ENCODE measurements at places on chromosomes 16 and 17.

DNA sequence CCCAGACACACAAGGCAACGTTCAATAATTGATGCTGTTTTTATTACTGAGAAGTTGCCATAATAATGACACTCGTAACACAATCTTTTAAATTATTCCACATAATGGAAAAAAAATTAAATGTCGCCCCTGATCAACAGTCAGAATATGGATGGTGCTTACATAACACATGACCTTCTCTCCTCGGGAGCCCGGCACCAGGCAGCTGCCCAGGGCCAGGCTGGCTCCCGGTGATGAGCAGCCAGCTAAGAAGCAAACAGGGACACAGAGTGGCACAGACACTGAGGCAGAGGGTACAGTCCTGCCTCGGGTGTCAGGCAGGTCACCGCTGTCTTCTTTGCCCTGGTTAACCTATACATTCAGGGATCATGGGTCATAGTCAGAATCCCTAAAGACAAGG, 137.9 kb downstream of the SLC39A11 start:
- no peak for DNase-seq

GRCh38 chr16:10688291-10688690, 6.4 kb downstream of the TEKT5 start:
- DNase-seq, result no peak

GRCh38 chr16:10428433-10429168, 42.7 kb downstream of the ATF7IP2 start:
- no peak for DNase-seq

DNA sequence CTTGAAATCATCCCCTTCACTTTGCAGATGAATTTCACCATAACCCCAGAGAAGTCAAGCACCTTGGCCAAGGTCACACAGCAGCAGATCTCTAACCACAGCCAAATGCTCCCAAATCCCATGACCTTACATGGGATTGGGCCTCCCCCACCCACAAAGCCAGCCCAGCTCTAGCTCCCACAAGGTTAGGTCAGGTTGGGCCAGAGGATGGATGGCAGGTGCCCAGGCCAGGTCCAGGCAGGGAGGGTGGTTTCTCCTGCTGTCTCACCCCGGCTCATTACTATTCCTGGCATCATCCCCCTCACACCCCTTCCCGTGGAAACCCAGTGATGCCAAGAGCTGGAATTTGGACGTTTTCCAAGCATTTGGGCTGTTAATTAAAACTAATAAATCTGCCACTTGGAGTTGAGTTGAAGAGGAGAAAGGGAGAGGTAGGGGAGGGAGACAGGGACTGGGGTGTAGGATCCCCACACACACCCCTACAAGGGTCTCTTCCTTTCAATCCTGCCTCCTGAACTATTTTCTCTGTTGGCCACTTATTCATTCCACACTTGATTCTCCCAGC, 181.6 kb downstream of the TMEM132E start:
- DNase-seq, result no peak

GRCh38 chr17:17713839-17714238, 32.6 kb downstream of the RAI1 start:
- DNase-seq, result no peak

- peak; percentile 96 for DNase-seq
These were observed 117.4 kb downstream of the HIC1 start for GRCh38 chr17:2172077-2172851.

DNA sequence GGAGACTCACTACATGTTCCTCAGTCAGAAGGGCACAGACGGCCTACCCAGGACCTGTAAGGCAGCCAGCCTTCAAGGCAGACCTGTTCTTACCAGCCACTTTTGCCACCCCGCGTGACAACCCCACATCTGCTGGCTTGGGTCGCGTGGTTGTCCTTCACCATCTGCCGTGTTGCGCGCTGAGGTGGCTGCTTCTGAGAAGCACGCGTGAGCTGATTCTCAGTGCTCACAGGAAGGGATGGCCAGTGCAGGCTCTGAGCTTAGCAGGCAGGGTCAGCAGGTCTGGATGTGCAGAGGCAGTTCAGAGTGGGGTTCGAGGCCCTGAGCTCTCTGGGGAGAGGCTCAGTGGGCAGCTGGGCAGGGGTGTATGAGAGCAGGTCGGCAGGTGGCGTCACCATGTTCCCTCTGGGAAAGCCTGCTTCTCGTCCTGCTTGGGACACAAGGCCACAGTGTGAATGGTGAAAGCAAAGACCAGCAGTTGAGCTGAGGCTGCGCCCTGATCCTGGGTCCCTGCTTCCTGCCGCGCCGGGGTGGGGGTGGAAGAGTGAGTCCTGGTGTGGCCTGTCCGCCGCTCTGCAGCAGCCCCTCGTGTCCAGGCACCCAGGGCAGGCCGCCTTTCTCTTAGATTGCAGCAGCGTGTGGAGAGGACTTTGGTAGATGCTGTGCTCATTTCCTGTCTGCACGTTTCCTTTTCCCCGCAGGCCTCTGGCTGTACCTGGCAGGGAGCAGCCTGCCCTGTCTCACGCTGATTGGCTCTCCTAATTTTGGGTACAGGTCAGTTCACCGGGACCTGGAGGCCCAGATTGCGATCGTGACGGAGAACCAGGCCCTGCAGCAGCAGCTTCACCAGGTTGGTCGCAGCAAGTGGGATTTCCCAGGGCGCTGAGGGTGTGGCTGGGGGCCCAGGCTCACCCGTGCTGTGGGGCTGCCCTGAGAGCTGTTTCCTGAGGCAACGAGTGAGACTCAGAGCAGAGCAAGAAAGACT, 36.0 kb downstream of the PGS1 start:
- no peak for DNase-seq

DNA sequence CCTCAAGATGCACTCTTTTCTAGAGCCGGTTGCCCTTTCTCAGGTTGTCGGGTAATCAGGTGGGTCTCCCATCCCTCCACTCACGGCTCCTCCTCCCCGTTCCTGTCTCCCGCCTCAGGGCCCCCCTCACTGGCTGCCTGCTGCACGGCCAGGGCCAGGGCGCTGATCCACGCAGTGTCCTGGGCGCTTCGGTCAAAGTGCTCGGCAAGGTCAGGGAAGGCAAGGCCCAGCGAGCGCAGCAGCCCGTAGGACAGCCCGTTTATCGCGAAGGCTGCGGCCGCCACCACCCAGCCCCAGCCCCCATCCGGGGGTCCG, 753 bp downstream of the SLC16A11 start:
- DNase-seq, result no peak

DNA sequence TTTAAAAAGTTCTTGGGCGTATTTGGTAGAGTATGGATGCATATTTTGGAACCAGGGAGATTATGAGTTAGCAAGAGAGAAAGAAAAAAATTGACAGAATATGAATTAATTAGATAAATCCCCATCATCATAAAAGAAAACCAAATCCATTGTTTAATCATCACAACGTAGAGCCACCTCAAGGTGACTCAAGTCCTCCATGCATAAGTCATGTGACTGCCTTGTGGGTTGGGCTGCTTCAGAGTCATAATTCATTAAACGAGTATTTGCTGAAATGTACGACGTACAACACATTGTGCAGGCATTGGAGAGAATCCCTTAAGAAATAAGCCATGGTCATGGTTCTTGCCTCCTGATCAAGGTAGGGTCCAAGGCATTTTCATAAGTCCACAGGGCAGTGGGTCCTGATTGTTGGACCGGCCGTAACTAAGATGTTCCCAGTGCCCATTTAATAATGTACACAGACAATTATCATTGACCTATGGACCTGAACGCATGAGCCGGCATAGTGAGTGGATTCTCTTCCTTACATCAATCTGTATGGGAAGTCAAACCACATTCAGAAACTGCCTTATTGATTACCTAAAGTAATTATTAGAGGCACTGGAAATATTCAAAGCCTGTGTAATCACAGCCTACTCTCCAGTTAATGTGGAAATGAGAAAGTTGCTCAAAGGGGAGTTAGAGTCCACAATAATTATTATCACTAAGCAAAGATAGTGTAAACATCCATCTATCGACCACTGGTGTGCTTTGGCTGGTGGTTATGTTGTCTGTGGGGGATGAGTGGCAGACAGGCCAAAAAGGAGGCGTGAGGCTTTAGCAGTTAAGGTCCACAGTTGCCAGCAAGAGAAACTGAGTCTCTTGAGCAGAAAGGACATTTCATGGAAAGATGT, 165.4 kb downstream of the PITPNC1 start:
- DNase-seq, result no peak

DNA sequence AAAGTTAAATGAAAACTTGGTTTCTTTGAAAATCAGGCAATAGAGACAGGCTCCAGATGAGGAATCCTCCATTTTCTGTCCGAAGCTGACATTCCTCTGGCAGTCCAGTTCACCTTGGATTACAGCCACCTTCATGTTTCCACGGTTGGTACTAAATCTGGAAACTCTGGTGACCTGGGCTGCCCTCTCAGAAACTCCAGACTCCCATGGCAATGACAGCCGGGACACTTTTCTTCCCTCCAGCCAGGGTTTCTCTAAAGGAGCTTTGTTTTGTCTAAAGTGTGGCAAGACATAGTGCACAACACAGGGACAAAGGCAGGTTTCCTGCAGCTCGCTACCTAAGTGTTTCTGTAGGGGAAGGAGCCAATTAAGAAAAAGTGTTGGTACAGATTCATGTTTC, 36.0 kb downstream of the CLUAP1 start:
- no peak for DNase-seq

DNA sequence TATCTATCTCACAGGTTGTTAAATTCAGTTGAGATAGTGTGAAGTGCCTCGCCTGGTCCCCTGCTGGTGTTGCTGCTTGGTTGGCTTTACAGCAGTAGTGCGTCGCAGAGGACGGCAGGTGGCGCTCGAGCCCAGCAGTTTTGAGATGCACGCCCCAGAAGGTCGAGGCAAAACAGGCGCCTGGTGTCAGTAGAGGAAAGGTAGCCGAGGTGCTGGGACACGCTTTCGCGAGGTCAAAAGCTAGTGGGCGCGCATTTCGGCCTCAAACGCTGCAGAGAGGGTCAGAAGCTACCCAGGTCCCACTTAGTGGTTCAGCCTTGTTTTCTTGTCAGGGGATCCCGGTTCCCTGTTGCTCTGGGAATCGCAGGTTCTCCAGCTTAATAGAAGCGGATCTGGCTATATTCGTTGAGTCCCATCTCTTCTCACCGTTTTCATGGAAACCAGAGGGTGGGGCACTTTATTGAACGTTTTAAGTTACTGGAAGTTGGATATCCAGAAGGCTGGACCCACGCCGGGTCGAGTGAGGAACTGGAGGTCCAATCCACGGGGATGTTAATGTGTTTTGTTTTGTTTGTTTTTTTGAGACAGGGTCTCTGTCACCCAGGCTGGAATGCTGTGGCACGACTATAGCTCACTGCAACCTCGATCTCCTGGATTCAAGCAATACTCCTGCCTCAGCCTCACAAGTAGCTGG, 10.3 kb upstream of the ZFP90 start:
- DNase-seq, result peak; percentile 48

DNA sequence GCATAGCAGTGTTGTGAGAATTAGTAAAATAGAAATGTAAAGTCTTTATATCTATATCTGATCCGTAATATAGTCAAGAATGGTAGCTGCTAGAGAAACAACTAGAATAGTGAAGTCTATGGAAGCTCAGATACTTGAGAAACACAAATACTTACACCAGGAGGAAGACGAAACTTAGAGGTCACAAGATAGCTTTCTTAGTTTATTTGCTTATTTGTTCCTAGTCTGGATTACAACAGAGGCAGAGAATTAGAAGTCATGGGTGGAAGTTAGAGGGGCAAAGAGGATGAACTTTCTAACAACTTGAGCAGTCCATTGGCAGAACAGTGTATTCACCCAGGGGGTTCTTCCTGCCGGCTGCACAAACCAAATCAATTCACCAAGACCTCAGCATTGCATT, 13.9 kb downstream of the GNGT2 start:
- DNase-seq, result no peak

DNA sequence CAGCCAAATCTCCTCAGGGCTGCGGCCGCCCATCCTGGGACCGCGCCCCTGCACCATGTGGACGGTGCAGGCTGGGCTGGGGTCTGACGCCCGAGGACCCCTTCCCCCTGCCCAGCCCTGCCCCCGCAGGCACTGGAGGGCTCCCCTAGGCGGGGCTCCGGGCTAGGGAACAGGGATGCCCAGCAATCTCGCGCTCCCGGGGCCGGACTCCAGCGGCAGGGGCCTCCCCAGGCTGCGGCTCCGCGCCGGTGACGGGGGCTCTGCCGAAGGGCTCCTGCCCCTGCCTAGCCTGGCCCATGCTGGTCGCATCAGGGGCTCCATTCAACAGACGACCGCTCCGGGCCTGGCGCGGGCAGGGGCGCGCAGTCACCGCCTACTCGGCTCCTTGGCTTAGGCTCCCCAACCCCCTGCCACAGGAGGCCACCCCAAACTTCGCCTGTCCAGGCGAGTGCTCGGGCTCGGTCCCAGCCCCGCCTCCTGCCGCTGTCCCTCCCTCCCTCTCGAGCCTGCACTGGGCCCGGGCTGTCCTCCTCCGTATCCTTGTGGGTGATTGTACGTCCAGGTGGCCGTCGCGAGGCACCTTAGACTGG, 27.4 kb upstream of the ADORA2B start:
- no peak for DNase-seq

- DNase-seq, result no peak
These were observed 20.2 kb upstream of the RBFOX3 start for GRCh38 chr17:79630821-79631639.

DNA sequence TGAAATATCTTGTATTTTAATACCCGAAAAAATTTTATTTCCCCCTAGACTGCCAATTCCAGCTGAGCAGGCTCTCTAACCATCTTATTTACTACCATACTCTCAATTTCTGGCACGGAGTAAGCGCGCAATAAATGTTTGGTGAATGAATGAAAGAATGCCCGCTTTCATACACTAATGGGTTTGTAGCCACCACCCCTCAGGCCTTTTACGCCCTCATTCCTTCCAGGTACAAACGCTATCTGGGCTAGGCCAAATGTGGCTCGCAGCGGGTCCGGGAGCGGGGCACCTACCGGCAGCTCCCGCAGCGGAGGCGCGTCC, 536 bp upstream of the PLD2 start:
- no peak for DNase-seq

GRCh38 chr16:85894266-85894665, 4.7 kb upstream of the IRF8 start:
- no peak for DNase-seq

DNA sequence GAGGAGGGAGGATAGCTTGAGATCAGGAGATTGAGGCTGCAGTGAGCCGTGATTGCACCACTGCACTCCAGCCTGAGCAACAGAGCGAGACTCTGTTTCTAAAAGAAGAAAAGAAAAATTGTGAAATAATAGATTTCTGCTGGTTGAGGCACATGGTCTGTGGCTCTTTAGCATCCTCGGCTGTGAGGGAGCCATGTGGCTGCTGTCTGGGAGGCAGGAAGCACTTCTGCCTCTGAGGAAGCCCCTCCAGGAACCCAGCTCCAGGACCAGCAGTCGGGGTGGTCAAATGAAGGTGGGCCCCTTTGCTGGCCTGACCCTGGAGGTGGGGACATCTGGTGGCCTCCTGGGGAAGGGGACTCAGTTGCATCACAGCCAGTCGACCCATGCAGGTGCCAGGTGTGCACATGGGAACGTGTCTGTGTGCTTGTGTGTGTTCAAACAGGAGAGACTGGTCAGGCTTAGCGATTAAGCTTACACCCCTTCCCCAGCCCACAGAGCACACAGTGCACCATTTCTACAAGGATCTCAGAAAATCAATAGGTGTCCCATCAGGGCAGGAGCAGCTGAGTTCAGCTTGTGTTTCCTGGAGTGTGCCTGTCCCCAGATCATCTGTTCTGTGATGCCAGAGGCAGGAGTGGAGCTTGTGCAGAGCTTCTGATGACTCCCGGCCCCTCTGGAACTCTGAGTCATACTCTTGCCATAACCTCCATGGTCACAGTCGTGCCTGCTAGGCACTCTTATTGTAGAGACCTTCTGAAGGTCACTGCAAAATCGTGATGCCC, 24.3 kb upstream of the MGAT5B start:
- DNase-seq, result no peak
